ENCODE measurements at places on chromosomes 5 and 9.

GRCh38 chr5:346229-346935, 24.9 kb downstream of the AHRR start:
- DNase-seq: no peak

GRCh38 chr9:73149371-73150067, 2.1 kb upstream of the ANXA1 start:
- DNase-seq: peak; percentile 66

DNA sequence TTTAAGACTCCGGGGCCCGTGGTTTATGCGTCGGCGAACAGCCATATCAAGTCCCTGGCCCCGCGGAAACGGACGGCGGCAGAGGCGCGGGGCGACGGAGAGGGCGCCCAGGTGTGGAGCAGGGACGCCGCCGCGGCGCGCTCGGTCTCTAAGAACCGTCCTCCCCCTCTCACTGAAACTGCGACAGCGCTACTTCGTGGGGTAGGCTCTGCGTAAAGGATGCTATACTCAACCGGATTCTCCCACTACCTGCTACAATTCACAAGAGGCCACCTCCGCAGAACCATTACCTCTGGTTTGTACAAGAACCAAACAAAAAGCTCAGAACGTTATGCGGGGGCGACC, 404 bp downstream of the MRNIP start:
- peak; percentile 52 for DNase-seq

DNA sequence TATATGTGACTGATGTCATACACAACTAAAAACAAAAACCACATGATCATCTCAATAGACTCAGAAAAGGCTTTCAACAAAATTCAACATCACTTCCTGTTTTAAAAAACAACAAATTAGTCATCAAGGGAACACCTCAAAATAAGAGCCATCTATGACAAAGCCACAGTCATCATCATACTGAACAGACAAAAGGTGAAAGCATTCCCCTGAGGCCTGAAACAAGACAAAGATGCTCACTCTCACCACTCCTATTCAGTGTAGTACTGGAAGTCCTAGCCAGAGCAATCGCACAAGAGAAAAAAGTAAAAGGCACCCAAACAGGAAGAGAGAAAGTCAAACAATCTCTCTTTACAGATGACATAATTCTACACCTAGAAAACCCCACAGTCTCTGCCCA, 893.5 kb upstream of the EDIL3 start:
- no peak for DNase-seq

DNA sequence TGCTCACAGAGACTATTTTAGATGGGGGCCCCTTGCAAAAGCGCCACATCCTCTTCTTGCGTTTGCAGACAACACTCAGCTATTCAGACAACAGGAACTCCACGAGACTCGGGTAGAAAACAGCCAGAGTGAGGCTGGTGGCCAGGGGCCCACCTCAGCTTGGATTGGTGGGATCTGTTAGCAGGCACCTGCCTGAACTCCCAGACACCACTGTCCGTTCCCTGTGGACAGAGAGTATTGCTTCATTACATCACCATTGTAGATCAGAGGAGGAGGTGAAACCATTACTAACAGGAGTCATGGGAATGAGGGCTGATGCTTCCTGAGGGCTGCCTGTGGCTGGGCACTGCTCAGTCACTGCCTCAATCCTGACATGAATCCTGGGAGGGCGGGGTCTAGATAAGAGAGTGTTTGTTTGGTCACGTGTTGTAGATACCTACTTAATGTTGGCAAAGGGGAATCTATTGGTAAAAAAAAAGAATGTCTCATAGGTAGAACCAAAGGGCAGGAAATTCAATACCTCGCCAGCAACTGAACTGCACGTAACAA, 4.4 kb upstream of the RAPGEF1 start:
- peak; percentile 35 for DNase-seq

DNA sequence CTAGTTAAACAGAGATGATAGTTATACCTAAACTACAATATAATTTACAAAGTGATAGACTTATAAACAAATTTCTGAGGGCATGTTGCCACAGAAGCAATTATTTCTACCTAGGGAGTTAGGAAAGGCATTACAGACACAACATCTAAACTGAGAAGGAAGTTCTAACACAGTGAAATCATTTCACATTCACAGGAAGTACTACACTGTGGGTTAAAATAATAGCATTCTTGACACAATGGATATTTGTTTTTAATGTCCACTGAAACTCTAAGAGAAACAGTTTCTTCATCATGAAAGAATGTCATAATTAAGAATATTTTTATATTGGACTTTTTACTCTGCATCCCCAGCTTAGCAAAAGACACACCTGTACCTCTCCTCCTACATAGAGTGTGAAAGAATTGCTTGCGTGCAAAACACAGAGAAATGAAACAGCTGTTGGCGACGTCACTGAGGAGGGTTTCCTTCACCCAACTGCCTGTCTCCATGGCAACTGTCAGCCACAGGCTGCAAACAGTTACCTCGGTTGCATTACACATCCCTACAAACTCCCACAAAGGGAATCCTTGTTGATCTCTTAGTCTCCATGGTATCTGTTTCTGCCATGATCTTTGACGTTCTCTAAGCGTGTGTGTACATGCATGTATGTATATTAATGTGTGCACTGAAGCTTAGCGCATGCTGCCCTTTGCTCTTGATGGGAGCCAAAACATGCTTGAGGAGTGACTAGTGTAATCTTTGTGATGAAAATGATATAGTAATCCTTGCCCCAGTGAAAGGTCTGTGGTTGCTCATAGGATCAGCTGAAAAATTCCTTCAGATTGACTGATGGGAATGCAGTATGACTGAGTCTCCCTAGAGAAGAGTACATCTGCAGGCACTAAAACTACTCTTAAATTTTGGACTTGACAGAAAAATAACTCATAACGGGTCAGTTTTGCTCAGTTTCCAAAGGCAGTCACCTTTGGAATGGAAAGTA, 168.5 kb downstream of the ACTL7B start:
- DNase-seq: no peak

DNA sequence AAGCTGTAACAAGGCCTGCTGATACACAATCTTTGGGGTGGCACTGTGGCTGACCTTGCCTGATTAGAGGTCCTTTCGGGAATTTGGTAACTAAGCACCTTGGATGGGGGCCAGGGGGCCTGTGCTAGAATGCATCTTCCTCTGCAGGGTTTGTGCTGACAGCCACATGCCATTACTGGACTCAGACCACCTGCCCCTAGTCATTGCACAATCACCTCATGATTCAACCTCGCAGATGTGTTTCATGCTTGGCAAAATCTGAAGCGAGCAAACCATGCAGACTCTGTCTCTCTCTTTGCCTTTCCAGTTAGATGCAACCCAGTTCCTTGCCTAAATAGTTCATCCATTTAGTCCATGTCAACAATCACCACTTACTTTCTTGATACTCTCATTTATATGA, 96.5 kb upstream of the ERCC6L2 start:
- DNase-seq: no peak

GRCh38 chr9:100426530-100427365, at the start of gene MSANTD3:
MSANTD3 (plus strand) TSS chr9:100427143; CDS start chr9:100441939, 14,796 bp downstream.
- peak; percentile 63 for DNase-seq
